GDM1 (cell line): ENCODE measurements at places on chromosomes 5 and 9.

- DNase-seq: no peak
These were observed 79.9 kb upstream of the SLC1A3 start for GRCh38 chr5:36526537-36526936.

DNA sequence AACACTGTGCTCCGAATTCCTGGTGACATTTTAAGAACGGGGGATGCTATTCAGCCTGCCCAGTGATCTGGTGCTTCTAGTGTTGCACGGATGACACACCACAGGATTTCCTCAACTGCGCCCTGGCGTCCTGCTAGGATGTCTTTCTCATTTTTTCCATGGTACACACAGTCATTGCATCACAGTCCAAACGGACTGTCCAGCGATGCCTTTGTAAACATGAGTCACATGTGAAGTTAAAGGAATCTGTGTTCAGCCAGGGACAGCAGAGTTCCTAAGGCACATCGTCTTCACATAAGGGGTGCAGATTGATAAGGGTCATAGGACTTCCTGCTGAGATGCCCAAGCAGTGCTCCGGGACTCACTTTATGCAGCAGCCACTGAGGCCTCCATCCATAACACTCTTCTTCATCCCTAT is 9.3 kb upstream of the PTPN3 start:
- no peak for DNase-seq

DNA sequence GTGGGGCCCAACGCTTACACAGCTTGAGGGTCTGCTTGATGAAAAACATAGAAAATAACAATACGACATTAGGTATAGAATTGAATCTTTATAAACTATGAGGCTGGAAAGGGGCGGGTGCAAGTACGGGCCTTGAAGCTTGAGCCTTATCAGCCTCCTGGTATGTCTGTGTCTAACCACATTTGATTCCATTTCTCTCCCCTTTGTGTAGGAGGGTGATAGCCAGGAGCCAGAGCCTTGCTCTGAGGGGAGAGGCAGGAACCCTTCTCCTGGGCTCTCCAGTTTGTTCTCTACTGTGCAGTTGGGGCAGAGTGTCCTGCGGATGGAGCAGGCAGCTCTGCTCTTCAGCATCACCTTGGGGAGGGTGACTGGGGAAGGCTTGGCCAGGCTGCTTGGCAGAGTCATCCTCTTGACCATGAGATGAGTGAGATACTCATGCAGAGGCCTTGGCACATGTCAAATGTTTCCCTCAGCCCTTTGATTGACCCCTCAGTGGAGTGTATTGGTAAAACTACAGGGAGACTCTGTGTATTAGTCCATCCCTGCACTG is 153.5 kb downstream of the SEMA6A start:
- DNase-seq: no peak

DNA sequence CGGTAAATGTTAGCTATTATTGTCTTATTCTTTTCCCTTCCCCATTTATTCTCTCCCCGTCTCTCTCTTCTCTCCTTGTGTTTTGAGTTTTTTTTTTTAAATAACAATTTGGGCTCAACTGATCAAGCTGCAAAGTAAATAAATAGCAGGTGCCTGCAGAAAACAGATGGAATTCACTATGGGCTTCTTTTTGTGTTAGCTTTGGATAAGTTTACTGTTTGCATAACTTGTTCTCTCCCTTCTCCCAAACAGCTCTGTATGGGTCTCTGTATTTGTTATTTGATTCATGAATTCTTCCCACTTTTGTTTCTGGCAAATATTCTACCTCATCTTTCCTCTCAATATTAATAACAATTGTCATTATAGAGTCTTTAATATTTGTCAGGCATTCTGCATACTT is 111.8 kb upstream of the ASTN2 start:
- no peak for DNase-seq

DNA sequence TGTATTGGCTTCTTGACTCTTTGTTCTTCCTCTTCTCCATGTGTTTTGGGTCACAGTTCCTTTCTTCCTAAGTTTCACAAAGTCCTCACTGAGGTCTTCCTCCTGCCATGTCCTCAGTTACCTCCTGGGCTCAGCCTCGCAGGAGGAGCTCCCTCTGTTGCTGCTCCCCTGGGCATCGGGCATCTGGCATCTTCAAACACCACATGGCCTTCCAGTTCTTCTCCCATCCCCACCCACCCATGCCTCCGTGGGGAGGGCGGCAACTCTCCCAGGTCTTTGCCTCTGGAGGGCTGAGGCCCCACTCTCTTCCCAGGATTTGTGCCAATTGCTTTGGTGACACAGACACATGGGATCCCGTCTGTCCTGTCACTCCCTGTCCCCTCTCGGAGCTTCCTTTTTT is 22.8 kb downstream of the MRPL36 start:
- DNase-seq: no peak
